ENCODE measurements at places on chromosomes 4 and X.

DNA sequence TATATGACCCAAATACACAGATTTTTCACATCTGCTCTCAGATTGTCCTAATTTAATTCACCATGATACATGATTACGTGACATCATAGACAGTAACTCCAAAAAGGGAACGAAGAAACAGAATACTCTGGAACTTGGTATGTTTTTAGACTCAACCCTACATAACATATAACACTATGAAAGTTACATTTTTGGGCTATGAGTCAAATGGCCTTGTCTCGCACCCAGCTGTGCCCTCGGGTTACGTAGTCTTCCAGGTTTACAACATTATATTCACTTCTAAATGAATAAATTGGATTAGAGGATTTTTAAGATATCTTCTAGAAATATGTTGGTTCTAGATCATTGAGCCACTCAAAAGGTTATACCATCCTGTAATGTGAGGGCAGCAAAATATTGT, 2089.6 kb upstream of the TENM3 start:
- DNase-seq, result no peak

DNA sequence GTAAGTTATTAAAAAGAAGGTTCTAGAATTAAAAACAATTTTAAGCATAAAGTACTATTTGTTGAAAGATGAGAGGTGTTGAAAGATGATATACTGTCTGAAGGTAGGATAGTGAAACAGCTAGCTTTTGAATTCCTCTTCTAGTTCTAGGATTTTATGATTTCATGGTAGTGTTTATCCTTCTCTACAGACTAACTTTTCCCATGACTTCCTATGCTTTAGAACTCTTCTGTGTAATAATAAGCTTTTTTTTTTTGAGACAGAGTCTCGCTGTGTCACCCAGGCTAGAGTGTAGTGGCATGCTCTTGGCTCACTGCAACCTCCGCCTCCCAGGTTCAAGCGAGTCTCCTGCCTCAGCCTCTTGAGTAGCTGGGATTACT, 96.0 kb upstream of the NUDT6 start:
- DNase-seq, result no peak

DNA sequence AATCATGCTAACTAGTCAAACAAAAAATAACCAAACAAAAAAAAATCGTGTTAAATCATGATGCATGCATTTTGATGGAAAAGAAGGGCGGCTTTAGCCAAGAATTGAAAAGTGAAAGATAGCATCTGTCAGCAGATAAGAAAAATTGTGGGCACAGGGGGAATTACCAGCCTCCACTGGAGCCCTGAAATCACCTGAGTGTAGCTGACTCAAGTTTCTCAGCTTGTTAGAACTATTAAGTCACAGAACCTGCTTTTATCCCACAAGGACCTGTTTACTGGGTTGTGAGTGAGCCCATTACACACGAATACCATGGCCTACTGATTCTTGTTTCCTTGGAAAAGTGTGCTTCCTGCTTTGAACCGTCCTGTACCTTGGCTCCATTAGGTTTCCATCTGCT, 85.2 kb downstream of the COX18 start:
- no peak for DNase-seq

GRCh38 chr4:87950493-87950892, 25.0 kb upstream of the SPP1 start:
- no peak for DNase-seq

GRCh38 chrX:48022738-48023137, 15.9 kb downstream of the SPACA5 start:
- no peak for DNase-seq

DNA sequence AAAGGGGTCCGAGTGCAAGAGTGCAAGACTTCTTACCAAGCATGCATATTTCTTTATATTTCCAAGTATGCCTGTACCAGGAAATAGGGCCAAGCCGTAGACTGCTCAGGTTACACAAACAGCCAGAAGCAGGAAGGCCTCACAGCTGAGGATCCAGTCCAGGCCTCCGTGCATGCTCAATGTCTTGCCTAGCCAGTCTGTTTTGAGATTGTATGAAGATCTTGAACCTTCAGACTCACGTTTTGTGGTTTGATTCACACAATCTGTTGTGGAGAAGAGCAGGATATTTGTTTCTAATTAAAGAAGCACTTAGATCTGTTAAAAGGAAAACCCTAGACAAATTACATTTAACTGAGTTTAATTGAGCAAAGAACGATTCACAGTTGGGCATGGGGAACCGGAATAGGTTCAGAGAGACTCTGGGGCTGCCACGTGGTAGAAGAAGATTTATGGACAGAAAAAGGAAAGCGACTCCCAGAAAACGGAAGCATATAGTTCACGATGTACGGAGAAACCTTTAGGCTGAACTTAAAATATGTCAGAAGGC, 1.2 kb downstream of the MGST2 start:
- DNase-seq, result no peak

GRCh38 chr4:102335616-102336015, 9.7 kb downstream of the SLC39A8 start:
- no peak for DNase-seq

DNA sequence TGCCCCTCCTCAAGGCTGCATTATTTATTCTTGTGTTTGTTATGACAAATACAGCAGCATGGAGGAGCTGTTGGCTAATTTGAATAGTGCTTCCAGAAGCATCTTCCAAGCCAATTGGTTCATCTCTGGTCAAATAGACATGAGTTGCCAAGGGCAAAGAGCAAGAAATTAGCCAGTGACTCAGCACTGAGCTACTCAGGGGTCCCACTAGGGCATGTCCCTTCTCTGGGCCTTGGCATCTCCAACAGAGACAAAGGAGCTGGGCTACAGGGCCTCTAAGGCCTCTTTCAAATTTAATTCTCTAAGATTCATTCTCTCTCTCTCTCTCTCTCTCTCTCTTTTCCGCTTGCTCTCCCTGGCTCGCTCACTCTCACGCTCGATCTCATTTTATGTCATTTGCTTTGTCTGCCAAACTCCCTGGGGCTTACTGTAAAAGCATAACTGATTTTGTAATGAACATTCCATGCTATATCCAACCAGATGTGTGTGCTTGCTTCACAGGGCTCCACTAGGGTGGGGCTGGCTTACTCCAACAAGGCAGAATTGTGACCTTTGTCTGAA, 86.7 kb upstream of the MAGEA4 start:
- peak; percentile 67 for DNase-seq

GRCh38 chrX:10110984-10111363, 45.8 kb upstream of the CLCN4 start:
- no peak for DNase-seq

GRCh38 chrX:43860646-43861370, 21.4 kb downstream of the MAOB start:
- no peak for DNase-seq

GRCh38 chrX:136867096-136867491, 13.4 kb downstream of the RBMX start:
- no peak for DNase-seq

- DNase-seq, result peak; percentile 15
These were observed 138.3 kb downstream of the PDE5A start for GRCh38 chr4:119490335-119490734.

DNA sequence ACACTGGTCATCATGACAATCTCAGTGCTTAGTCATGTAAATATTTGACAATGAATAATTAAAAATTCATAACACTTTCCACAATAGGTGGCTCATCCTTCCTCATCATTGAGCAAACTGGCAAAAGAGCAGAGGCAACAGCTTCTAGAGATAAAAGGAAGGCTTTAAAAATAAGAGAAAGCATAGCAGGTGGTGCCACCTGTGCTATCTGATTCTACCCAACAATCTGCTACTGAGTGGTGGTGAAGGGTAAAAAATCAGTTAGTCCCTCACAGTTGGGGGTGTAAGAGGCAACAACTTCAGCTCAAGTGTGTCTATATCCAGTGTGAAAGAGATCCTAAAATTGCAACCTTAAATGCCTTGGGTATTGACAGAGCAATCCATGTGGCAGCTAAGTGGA, 280.1 kb upstream of the PPARGC1A start:
- DNase-seq, result no peak

- DNase-seq, result no peak
These were observed 81.1 kb upstream of the CT45A1 start for GRCh38 chrX:135632353-135632752.

- DNase-seq, result no peak
These were observed 737.5 kb upstream of the MAGEB2 start for GRCh38 chrX:29477878-29478277.

DNA sequence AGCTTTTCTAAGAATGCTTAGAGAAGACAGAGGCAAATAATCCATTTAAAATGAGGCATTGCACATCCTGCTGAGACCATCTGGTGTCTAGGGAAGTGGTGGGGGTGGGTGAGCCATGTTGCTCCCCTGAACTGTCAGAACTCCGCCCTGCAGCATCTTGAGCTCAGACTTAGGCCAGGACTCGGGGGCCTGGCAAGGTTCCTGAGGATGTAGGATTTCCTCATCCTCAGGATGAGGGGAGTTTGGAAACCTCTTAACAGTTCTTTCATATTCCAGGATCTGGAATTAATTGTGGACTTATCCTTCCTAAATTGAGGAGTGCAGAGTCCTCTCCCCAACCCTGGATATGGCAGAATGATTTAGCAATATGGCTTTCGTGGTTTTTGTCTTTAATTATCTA, 6.6 kb downstream of the TLL1 start:
- no peak for DNase-seq

- DNase-seq, result no peak
These were observed 51.3 kb upstream of the SPRY1 start for GRCh38 chr4:123345137-123345934.

DNA sequence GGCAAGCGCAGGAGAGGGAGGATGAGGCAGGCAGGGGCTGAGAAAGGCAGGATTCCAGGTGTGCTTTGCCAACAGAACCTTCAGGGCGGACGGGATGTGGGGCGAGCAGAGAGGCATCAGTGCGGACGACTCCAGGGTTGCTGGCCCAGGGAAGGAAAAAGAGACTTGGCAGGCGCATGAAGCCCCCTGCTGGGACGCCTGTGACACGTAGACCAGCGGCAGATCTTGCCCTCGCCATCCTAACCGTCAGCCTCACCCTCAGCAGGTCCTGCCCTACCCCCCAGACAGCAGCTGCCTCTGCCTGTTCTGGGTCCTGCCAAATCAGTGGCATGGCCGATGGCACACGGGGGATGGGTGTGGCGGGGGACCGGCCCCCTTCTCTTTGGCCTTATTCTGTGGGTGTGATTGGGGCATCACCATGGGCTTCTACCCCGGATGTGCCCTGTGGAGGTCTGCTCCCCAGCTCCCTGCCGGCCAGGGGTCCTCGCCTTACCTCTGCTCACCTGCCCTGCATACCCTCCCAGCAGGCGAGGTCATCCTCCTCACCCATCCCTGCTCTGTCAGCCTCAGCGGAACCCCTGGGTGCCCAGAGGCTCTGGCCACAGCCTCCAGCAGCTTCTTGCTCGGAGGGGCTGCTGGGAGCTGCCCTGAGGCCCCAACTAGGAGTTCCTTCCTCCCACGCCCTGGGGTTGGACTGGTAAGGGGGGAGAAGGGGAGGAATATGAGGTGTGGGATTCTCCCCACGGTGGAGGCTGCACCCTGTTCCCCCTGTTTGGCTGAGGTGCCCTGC, 2.9 kb upstream of the SH3BP2 start:
- DNase-seq, result no peak

GRCh38 chrX:3699821-3700381, 13.5 kb downstream of the PRKX start:
- DNase-seq, result no peak

GRCh38 chr4:150261571-150261970, 183.3 kb downstream of the DCLK2 start:
- DNase-seq, result no peak

- DNase-seq, result peak; percentile 93
These were observed 420.8 kb upstream of the DIPK2B start for GRCh38 chrX:45621376-45622041.

GRCh38 chrX:53412446-53412845, 10.0 kb downstream of the SMC1A start:
- no peak for DNase-seq

DNA sequence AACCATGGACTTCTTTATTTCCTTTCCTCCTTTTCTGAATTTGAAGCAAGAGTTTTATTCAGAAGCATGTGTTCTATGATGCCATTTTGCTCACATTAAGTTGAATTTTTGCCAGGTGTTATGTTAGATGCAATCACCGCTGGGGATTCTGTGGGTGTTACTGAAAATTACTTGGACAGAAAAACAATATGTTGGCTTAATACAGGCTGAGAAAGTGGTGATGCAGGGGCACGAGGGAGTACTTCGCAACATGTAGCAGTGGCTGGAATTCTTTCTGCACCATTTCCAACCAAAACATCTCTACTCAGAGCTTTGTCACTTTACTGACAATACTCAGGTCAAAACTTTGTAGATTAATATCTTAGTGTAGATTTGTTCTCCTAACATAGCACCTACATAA, 109.2 kb upstream of the PCDH18 start:
- no peak for DNase-seq

DNA sequence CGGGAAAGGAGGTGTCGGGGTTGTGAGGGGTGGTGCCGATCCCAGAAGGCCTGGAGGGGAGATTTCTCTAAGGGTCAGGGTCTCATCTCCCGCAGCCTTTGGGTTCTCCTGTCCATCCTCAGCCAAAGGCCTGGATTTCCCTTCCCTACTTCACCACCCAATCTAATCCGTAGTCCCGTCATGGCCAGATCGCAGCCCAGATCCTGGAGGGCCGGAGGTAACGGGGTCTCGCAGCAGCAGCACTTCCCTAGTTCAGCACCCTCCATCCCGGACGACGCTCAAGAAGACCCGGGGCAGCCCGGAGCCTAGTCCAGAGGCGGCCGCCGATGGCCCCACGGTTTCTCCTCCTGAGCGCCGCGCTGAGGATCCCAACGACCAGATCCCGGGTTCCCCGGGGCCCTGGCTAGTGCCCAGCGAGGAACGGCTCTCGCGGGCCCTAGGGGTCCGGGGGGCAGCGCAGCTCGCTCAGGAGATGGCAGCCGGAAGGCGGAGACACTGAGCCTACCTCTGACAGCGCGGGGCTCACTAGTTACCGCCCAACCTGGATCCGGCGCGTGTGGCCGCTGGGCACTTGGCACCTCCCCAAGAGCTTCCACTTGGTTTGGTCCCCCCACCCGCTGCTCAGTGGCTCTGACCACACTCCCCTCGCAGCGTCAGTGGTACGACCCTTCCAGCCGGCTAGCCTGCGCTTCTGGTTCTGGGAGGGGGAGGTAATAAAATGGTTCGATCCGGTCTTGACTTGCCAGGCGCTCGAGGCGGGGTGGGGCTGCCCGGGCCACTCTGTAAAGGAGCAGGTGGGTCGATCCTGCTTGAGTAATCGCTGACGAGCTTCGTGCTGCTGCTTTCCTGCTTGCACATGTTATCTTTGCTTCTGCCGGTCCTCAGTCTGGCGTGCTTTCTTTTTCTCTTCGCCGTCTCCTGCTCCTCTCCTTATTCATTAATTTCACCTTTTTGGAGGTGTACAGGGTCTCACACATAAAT, 3.6 kb downstream of the MAGIX start:
- peak; percentile 72 for DNase-seq

- no peak for DNase-seq
These were observed 84.1 kb downstream of the IRF2 start for GRCh38 chr4:184389978-184390900.

DNA sequence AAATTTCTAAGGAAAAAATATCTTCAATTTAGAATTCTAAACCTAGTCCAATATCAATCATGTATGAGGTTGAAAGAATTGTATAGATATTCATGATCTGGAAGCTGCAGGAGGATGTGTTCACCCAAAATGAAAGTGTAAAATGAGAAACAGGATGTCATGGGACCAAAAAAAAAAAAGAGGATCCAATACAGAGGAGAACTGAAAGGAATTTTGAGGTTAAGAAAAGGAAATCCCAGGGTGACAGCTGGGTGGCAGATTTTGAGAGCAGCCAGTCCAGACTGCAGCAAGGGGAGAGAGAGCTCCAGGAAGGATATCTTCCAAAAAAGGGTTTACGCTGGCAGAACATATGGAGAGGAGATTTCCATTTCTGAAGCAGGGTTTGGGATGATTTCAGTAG, 38.9 kb downstream of the TLR10 start:
- DNase-seq, result peak; percentile 3

GRCh38 chr4:70183168-70183939, 12.2 kb upstream of the ODAM start:
- no peak for DNase-seq
